ENCODE measurements at places on chromosomes 2 and 18.

- no peak for DNase-seq
These were observed 365.7 kb upstream of the FANCL start for GRCh38 chr2:58606799-58607198.

- DNase-seq = no peak
These were observed 3.0 kb upstream of the GPC1 start for GRCh38 chr2:240432430-240432819.

- no peak for DNase-seq
These were observed 119.1 kb upstream of the SCN1A start for GRCh38 chr2:166246901-166247300.

GRCh38 chr2:129930451-129930850 lies 49.0 kb upstream of the RAB6C start:
- DNase-seq = no peak

- peak; percentile 46 for DNase-seq
These were observed 38.1 kb downstream of the SNED1 start for GRCh38 chr2:241036397-241036963.

DNA sequence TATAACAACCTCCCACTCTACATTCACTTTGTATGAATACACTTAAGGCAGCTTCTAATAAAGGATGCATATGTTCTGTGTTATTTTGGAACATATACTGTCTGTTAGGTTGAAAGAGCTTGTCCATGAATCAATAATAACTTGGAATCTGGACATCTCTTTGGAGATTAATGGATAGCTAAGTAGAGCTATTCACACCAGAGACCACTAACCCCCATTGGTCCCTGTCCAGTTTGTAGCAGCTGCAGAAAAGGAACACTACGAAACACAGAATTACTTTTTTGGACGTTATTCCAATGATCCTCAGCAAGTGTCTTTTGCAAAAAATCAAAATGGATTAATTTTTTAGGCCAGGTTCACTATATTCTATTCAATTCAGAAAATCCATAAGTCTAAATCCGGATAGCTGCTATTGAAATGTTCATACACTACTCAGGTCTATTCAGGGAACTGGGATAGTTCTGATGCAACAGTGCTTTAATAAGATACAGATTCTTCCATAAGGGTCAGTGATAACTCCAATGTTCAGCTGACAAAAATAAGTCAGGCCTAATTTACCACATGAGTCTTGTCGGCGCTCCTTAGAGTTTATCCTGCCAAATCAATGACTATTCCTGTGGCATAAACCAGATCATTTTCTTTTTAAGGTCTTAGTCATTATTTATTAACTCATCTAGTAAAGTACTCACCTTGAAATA lies 44.2 kb downstream of the NRXN1 start:
- DNase-seq = no peak

- no peak for DNase-seq
These were observed 423.4 kb downstream of the RND3 start for GRCh38 chr2:150063931-150064548.

GRCh38 chr2:233600386-233600785 lies 17.0 kb upstream of the UGT1A8 start:
- DNase-seq = no peak

DNA sequence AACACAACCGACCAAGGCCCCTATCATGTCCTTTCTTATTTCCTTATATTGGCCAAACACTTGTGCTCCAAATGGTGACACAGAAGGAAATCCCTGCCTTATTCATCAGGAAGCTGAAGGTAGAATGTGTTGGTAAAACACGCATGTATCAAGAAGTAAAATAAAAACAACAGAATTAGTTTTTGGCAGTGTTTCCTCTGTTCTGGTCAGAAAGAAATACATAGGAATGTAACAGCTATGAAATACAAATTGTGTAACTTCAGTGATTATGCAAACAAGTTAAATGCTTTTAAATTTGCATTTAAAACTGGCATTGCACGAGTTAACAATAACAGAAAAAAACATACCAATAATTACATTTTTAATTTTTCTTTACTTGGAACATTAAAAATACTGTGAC lies 19.3 kb downstream of the ST6GAL2 start:
- DNase-seq = no peak

GRCh38 chr2:118923371-118923770 lies 18.6 kb upstream of the MARCO start:
- no peak for DNase-seq

DNA sequence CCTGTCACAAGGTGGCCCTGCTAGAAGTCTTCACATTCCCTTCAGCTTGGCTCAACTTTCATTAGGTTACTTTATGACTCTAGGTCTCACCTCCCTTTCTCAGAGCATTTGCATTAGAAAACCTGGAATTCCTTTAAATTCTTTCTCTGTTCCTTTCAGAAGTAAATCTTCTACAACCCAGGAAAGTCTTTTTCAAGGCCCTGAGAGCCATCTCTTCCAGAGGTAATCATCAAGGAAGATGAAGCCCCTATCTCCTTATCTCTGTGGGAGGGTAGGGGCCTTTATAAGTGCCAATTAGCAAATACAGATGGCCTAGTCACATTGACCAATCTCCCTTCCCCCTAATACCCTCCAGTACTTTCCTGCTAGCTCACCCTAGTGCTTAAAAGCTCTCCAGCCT lies 848.0 kb upstream of the FAM98A start:
- no peak for DNase-seq

GRCh38 chr18:45321520-45321919 lies 293.8 kb upstream of the SLC14A2 start:
- no peak for DNase-seq
